Choroid plexus epithelial cell (primary cell): ENCODE measurements at places on chromosomes 2 and 18.

GRCh38 chr2:195572895-195573683, 83.9 kb upstream of the SLC39A10 start:
- DNase-seq: no peak

GRCh38 chr18:46482831-46483230, 174.2 kb downstream of the LOXHD1 start:
- no peak for DNase-seq

- DNase-seq: no peak
Measured at GRCh38 chr2:71466301-71467179, 13.2 kb downstream of the DYSF start.

- no peak for DNase-seq
Measured at GRCh38 chr18:6784046-6784445, 54.5 kb downstream of the ARHGAP28 start.

GRCh38 chr2:121064186-121064585, 220.8 kb downstream of the TFCP2L1 start:
- no peak for DNase-seq

DNA sequence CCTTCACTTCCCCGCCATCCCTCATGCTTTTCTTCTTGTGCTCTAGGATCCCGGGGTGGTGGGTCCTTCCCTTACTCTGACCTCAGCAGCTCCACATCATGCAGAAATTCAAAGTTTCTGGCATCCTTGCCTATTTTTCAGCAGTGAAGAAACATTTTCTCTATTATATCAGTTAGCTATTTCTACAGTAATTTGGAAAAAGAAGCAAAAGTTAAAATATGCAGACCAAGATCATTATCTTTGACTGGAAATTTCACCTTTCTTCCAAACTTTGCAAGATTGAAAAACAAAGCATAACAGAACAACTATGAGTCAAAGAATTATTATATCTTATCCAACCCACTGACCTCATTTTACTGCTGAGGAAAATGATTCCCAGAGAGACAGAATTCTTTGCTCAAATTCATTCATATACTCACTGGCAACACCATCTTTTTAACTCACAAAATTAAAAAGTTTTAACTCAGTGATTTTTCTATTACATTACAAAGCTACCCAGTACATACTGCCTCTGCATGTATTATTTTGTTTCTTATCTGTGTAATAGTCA, 40.5 kb downstream of the ANTXR1 start:
- no peak for DNase-seq

- no peak for DNase-seq
Measured at GRCh38 chr2:58130238-58130637, 83.6 kb downstream of the VRK2 start.

GRCh38 chr2:96907115-96908041, 37.5 kb upstream of the SEMA4C start:
- peak; percentile 39 for DNase-seq

GRCh38 chr2:88350331-88351248, 101.9 kb downstream of the FOXI3 start:
- peak; percentile 23 for DNase-seq

GRCh38 chr2:44918095-44918775, 23.3 kb upstream of the SIX3 start:
- no peak for DNase-seq

DNA sequence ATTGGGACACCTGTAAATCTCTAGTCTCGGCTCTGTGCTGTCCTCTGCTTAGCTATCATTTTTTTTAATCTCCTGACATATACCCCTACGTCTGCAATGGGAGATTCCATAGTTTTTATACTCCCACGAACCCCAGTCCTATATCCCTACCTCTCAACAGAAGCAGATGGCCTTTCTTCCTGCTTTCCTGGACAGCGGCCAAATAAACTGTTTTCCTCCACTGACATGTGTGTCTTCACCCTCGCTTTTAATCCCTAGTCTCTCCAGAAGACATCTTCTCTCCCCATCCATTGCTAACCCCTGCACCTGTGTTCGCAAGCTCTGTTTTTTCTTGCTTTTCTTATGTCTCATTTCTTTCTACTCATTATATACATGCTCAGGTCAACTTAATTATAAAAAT, 395.4 kb downstream of the EPHA4 start:
- no peak for DNase-seq

DNA sequence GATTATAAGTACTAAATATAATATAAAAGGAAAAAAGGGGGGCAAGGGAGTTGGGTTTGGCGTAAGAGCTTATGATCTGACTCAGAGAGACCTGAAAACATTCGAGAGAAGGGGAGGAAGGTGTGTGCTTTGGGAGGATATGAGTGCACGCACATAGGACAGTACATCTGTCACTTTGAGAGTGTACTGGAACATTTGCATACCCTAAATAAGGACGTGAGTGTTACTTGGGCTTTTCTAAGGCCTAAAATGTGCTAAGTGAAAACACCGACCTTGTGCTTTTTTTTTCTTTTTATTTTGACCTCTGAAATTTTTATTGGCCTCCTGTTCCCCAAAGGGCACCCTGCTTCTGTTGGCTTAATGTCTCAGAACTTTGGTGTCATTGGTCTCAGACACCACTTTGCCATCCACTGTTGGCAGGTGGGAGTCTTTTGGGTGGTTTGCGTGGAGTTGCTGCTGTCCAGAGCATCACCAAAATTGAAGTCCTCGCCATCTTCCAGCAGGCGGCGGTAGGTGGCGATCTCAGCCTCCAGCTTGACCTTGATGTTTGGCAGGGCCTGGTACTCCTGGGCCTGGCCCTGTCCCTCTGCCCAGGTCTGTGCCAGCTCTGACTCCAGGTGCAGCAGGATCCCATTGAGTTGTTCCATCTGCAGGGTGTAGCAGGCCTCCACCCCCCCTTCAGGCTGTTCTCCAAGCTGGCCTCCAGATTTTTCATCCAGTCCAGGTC, 57.7 kb downstream of the CD28 start:
- no peak for DNase-seq

GRCh38 chr18:56541340-56541739, 97.1 kb downstream of the TXNL1 start:
- no peak for DNase-seq

GRCh38 chr2:177983183-177983788, 89.3 kb downstream of the PDE11A start:
- DNase-seq: peak; percentile 77

- peak; percentile 61 for DNase-seq
Measured at GRCh38 chr2:42969231-42970150, 177.1 kb upstream of the HAAO start.

GRCh38 chr2:192729369-192729768, 534.6 kb upstream of the TMEFF2 start:
- no peak for DNase-seq

GRCh38 chr2:111712361-111712760, 171.6 kb downstream of the ANAPC1 start:
- no peak for DNase-seq

GRCh38 chr2:32009516-32010256, 1.1 kb downstream of the MEMO1 start:
- DNase-seq: peak; percentile 38

DNA sequence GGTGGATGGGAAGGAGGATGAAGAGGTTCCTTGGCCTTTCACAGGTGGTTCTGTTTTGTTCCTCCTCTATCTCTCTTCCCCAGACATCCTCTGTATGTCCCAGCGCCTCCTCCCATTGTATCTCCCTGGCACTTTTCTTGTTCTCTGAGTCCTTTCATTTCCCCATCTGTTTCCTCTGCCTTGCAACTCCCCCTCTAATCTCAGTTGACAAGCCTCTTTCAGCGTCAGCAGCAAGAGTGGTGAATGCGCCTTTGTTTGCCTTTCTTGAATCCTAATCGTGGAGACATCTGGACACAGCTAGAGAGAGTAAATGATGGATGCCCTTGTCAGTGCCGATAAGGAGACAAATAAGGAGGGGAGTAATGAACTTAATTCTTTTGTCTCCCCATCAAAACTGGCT, 167.0 kb downstream of the NDUFA10 start:
- DNase-seq: no peak

GRCh38 chr2:74414441-74414840, 7.0 kb downstream of the C2orf81 start:
- no peak for DNase-seq

GRCh38 chr2:170601489-170601888, 113.6 kb upstream of the SP5 start:
- DNase-seq: no peak

- no peak for DNase-seq
Measured at GRCh38 chr2:208985644-208986043, 438.2 kb upstream of the MAP2 start.

DNA sequence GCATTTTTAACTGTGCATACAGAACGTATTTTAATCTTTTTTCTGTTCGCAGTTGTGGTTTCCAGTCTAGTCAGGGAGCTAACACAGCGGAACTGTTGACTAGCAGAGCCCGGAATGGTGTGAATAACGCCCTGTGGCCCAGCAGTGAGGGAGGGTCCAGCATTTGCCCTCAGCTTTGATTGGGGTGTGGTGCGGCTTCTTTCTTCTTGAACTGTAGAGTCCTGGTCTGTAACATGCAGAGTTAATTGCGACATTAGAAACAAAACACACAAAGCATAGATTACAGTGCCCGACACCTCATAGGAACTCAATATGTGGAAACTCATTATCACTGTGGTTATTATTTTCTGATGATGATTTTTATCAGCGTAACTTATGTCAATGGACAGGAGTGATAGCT, 253.6 kb downstream of the SOX11 start:
- no peak for DNase-seq

DNA sequence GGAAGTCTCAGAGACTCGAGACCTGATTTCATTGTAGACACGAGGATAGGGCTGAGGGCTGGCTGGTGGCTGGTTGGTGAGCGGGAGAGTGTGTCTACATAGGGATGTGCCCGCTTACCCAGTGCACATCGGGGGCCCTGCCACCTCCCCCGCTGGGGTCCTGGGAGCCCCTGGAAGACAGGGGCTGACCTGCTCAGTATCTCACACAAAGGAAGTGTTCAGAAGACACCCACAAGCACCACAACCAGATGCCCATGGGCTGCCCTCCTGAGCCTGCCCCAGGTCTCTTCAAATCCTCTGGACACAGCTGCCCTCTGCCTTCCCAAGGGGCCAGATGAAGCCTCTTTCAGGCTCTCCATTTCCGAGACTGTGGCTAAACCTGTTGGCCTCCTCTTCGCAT, 43.1 kb downstream of the MYCN start:
- DNase-seq: no peak

DNA sequence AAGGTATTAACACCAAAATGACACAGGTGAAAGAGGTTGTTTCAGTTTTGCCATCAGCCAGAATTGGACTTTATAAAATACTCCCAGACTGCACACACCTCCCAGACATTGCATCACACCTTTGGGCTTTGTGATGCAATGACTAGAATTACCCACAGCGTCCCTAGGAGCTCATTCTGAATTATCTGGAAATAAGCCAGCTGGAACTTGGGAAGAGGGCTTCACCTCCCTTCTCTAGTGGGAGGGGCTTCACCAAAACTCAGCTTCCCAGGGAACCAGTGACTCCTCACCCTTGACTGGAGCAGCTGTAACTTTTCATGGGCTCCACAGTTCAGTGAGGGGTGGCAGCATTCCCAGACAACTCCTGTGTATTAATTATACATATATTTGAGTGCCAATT, 83.1 kb upstream of the BZW1 start:
- DNase-seq: peak; percentile 85

DNA sequence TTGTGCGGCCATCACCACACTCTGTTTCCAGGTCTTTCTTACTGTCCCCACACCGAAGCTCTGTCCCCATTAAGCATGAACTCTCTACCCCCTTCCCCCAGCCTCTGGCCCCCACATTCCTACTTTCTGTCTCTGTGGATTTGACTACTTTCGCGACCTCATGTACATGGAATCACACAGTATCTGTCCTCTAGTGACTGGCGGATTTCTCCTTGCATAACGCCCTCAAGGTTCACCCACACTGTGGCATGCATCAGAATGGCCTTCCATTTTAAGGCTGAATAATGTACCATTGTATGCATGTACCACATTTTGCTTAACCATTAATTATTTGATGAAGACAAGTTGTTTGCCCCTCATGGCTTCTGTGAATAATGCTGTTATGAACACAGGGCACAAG, 467.6 kb upstream of the HS6ST1 start:
- no peak for DNase-seq

DNA sequence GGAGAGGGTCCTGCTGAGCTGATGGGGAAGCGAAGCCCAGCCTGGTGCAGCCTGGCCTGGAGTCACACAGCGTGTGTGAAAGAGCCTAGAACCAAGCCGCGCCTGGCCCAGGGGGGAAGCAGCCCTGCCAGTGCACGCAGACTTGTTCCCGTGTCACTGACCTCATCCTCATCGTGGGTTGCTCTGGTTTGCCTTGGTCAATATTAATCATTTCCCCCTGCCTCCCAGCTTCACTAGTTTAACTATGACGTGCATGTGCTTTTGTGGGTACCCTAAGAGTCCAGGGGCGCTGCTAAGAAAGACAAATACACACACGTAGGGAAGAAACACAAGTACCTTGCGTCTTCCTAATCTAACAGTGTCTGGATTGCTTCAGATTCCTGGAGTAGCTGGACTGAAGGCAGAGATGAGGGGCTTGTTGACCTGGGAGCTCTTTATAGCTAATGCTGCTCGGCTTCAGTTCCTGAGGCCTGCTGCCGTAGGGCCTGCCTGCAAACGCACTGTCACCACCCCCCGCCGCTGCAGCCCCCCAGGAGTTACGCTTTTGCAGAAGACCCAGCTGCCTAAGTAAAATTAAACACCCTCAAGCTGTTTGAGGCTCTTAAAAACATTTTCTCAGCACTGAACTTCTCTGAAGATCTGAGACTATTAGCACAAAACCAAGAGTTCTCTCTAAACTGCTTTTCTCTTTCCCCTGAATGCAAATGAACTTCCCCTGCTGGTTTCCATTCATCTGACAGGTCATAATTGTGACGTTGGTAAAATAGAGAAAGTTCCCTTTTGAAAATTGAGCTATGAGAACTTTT, 159.2 kb downstream of the FAM210A start:
- no peak for DNase-seq
